Thoracic aorta (tissue), 2 donors: ENCODE measurements at places on chromosomes 5 and 9. TPM values are rescaled to one million over a fixed set of nuclear protein-coding genes. Genes with fewer than 3 reads are reported as not detected.

CFAP90 gene
- not detected for total RNA-seq

IFNA21 gene
- total RNA-seq, result not detected

CSF1R gene
- total RNA-seq, result 98.6 TPM

GRCh38 chr5:175393897-175394296, 50.1 kb downstream of the DRD1 start:
- no peak for DNase-seq

GRCh38 chr5:132265336-132266030, 8.0 kb downstream of the PDLIM4 start:
- DNase-seq, result no peak
